ENCODE measurements at places on chromosomes 7 and 10. TPM values are rescaled to one million over a fixed set of nuclear protein-coding genes. Genes with fewer than 3 reads are reported as not detected.

Gene PGAM1
- 182 TPM for total RNA-seq

Gene RADIL
- 5.9 TPM for total RNA-seq

Gene NXPH1
- not detected for total RNA-seq

Gene BLNK
- total RNA-seq = 16.0 TPM

Gene PIK3CG
- total RNA-seq = 3.3 TPM

Gene ATRNL1
- total RNA-seq = 11.4 TPM

Gene PTPN20
- total RNA-seq = 5.6 TPM

Gene BLVRA
- 56.9 TPM for total RNA-seq

Gene RAPGEF5
- 78.0 TPM for total RNA-seq

Gene CYP3A4
- 0.59 TPM for total RNA-seq

Gene PSD
- 0.96 TPM for total RNA-seq

Gene IGF2BP3
- total RNA-seq = 0.59 TPM

Gene EPDR1
- 8.2 TPM for total RNA-seq

Gene SPDYE5
- not detected for total RNA-seq

Gene CPSF4
- total RNA-seq = 32.9 TPM

Gene CYCS
- total RNA-seq = 33.8 TPM

Gene MYL7
- not detected for total RNA-seq

Gene DPY19L1
- total RNA-seq = 17.4 TPM

Gene UCN3
- not detected for total RNA-seq

Gene PLEKHS1
- 30.0 TPM for total RNA-seq

Gene FFAR4
- 1.0 TPM for total RNA-seq

Gene AGMO
- total RNA-seq = 4.3 TPM

Gene UTF1
- not detected for total RNA-seq

Gene DRGX
- not detected for total RNA-seq

Gene NPY4R
- total RNA-seq = not detected

Gene TMEM209
- 15.7 TPM for total RNA-seq

Gene HOXA4
- 0.80 TPM for total RNA-seq

Gene RAMP3
- total RNA-seq = 11.7 TPM

Gene NUP42
- total RNA-seq = 29.4 TPM

Gene MINPP1
- 18.7 TPM for total RNA-seq

Gene LRRD1
- 0.33 TPM for total RNA-seq

Gene NPTX2
- 3.3 TPM for total RNA-seq

Gene ASB15
- total RNA-seq = not detected

Gene JCAD
- total RNA-seq = 16.1 TPM

Gene MALRD1
- 0.96 TPM for total RNA-seq

All from breast epithelium (tissue), 4 donors.